NCI-H526 treated with DMSO at 0.1 percent for 48 hours (cell line): ENCODE measurements at places on chromosomes 3 and 15.

GRCh38 chr3:38731522-38731921 is 82.0 kb upstream of the SCN5A start:
- DNase-seq: no peak

DNA sequence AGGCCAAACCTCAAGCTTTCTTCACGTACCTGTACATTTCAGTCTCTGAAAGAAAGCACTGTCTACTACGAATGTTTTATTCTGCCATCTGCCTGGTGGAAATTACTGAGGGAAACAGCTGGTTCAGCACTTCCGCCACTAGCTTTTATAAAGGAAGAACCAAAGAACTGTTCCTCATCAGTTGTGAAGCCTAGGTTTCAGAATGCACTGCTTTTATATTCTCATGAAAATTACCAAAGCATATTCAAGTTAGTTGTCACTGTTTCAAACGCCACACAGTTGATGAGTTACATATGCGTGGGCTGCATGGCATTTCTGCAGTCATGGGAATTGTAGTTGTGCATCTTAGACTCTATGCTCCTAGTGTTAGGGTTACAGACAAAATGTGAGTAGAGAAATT is 21.5 kb upstream of the ZBTB38 start:
- no peak for DNase-seq

- DNase-seq: no peak
Observed at GRCh38 chr15:84788500-84788899, 28.7 kb upstream of the ALPK3 start.

- no peak for DNase-seq
Observed at GRCh38 chr15:63348392-63348791, 33.3 kb downstream of the CA12 start.

DNA sequence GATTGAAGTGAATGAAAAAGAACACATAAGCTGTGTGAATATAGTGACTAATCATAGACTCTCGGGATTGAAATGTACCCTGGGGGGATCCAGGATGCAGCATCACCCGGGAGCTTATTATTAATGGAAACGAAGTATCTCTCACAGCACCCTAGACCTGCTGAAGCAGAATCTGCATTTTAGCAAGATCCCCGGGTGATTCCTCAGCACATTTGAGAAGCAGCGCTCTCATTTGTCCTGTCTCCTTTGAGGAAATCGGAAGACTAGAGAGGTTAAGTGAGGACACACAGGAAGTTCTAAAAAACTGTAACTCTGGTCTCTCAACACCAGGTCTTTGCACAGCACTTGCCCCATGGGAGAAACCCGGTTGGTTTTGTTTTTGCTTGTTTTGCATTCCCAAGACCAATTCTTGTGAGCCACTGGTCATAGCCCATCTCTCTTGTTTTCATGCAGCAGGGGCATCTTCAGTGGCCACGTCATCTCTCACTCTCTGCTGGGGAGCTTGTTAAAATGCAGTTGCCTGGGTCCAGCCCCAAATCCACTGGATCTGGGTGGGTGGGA is 30.2 kb downstream of the ZNF710 start:
- DNase-seq: peak; percentile 35

DNA sequence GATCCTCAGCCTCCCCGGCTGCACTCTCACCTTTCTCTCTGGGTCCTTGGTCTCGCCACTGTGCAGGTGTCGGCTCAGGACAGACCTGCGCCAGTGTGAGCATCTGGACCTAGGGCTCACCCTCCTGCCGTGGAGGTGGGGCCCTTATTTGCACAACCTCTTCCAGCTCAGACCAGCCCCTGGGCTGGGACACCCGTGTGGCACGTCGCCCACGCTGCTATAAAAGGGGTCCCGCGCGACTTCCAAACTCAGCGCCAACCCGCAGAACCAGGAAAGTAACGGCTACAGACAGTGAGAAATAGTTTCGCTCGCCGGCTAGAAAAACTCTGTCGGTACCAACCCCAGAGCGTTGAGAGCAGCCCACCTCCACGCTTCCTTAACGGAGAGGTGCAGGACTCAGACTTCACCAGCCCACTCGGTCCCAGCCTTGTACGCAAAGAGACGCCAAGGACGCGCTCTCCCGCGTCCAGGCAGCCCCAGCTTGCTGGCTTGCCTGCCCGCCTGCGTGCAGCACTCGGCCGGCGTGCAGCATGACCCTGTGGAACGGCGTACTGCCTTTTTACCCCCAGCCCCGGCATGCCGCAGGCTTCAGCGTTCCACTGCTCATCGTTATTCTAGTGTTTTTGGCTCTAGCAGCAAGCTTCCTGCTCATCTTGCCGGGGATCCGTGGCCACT is at the start of the genes DUOX2 and DUOXA2:
Gene DUOX2 (minus strand): TSS at position 97 of the 675 bp plus-strand sequence. CDS start 761 bp downstream, outside the sequence.
Gene DUOXA2 (plus strand): TSS at position 251 of the 675 bp plus-strand sequence. CDS start 280 bp downstream, at position 531.
- peak; percentile 12 for DNase-seq

- DNase-seq: no peak
Observed at GRCh38 chr15:31292391-31293015, 34.1 kb upstream of the KLF13 start.

DNA sequence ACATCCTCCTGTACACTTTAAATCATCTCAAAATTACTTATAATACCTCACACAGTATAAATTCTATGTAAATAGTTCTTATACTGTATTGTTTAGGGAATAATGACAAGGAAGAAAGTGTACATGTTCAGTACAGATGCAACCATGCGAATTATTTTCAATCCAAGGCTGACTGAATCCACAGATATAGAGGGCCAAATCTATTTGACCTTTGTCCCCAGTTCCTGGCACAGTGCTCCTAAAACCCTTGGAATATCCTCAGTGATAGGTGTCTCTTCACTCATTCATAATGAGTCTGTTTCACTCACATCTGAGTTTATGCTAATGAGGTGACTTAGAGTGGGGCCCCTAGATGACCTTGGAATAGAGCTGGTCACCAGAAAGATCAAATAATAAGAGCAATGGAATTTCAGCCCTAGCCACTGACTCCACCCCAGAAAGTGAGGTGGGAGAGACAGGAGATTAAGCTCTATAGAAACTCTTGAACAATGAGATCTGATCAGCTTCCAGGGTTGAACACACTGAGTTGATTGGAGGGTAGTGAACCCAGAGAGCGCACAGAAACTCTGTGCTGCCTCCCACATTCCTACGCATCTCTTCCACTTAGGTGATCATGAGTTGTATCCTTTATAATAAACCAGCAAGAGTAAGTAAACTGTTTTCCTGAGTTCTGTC is 65.3 kb downstream of the ADAM10 start:
- DNase-seq: no peak

- DNase-seq: no peak
Observed at GRCh38 chr3:74643636-74644035, 29.2 kb upstream of the CNTN3 start.

DNA sequence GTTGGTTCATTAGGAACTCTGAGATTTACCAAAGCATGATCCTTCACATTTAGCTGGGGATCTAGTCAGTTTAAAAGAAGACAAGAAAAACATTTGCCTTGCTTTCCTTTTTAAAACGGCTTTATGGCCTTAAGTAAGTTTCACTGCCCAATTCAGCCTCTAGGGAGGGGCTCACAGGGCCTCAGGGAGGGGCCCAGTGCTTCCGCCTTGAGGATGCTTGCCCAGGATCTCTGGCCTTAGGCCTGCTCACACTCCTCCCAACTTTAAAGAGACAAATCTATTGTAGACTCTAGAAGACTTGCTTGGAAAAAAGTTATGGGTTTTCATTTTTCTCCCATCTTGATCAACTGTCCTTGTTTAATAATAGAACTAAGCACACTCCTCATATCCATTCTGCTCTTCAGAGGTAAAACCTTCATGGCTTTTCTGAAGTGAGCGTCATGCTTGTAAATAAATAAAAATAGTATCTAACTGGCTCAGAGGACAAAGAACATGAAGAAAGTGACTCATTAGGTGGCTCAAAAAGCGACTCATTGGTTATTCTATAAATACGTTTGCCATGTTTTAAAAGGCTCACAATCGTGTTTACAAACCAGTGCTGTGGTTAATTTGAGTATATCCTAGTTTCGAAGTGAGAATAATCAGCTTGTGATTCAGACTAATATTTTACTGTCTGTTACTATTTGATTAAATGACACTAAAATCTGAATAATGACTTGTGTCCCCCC is 13.7 kb downstream of the PDHB start:
- DNase-seq: no peak

DNA sequence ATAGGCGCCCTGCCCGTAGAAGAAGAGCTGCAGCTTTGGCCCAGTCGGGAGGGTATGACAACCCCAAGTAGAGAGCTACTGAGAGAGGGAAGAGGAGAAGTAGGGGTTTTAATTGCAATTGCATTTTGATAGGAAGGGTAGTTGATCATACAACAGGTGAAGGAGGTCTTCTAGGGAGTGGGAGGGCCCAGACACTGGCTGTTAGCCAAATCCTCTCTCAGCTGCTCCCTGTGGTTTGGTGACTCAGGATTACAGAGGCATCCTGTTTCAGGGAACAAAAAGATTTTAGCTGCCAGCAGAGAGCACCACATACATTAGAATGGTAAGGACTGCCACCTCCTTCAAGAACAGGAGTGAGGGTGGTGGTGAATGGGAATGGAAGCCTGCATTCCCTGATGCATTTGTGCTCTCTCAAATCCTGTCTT is 408.9 kb upstream of the THBS1 start:
- DNase-seq: peak; percentile 59

- no peak for DNase-seq
Observed at GRCh38 chr3:31448035-31448881, 84.5 kb upstream of the STT3B start.

- no peak for DNase-seq
Observed at GRCh38 chr15:73997986-73998385, 3.5 kb downstream of the PML start.

- DNase-seq: no peak
Observed at GRCh38 chr3:157100096-157100477, 59.9 kb downstream of the CCNL1 start.

DNA sequence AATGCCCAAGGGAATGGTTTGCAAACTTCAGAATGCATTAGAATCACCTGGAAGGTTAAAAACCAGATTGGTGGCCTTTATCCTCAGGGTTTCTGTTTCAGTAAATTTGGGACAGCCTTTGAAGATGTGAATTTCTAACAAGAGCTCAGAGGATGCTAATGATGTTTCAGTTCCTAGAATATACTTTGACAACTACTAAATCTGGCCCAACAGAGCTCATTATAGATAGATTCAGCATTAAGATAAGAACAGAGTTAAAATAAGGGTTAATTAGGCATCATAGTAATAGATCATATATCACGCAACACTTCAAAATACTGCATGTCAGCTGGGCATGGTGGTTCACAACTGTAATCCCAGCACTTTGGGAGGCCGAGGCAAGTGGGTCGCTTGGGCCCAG is 9.3 kb upstream of the KPNA4 start:
- no peak for DNase-seq

DNA sequence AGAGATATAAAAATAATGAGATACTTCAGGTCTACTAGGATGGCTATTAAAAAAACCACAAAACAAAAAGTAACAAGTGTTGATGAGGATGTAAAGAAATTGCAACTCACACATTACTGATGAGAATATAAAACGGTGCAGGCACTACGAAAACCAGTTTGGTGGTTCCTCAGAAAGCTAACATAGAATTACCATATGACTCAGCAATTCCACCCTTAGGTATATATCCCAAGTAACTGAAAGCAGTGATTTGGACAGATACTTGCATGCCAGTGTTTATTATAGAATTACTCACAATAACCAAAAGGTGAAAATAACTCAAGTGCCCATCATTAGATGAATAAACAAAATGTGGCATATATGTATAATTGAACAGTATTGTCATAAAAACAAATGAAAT is 87.5 kb upstream of the MELTF start:
- DNase-seq: no peak

GRCh38 chr3:70090322-70090913 is 90.9 kb downstream of the SAMMSON start:
- no peak for DNase-seq

DNA sequence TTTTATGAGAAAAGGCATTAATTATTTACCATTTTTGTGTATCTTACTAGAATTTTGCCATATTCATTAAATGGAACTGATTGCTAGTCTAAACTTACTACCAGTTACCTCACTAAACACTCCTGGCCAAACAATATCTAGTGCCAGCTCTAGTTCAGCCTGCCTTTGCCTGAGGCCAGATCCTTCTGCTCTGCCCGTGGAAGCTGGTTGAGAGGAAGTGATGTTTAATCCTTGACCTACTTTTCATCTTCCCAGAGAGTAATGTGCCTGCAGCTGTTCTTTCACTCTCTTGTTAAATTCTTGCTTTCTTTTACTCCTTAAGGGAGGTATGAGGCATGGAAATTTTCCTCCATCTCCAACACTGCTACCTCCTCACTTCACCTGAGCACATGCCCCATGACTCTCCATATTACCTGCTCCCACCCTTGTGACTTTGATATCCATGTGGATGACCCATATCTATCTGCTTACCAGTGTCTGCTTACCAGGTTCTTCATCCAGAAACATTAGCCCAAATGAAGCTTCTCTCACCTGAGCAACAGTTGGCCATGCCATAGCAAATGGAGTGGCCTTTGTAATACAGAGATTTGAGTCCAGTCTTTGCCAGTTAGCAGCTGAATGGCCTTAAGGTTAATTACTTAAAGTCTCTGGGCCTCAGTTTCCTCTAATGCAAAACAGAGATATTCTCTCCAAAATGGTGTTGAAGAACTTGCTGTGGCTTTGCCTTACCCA is 53.4 kb downstream of the UBE2E1 start:
- DNase-seq: no peak

- no peak for DNase-seq
Observed at GRCh38 chr3:180319461-180319860, 282.5 kb upstream of the TTC14 start.

- DNase-seq: no peak
Observed at GRCh38 chr3:7144697-7145308, 283.9 kb downstream of the GRM7 start.

- DNase-seq: no peak
Observed at GRCh38 chr15:71424765-71425164, 309.5 kb downstream of the THSD4 start.

GRCh38 chr15:68774120-68774519 is 46.6 kb downstream of the ANP32A start:
- DNase-seq: no peak

GRCh38 chr3:15539066-15539465 is 17.6 kb upstream of the COLQ start:
- DNase-seq: no peak

DNA sequence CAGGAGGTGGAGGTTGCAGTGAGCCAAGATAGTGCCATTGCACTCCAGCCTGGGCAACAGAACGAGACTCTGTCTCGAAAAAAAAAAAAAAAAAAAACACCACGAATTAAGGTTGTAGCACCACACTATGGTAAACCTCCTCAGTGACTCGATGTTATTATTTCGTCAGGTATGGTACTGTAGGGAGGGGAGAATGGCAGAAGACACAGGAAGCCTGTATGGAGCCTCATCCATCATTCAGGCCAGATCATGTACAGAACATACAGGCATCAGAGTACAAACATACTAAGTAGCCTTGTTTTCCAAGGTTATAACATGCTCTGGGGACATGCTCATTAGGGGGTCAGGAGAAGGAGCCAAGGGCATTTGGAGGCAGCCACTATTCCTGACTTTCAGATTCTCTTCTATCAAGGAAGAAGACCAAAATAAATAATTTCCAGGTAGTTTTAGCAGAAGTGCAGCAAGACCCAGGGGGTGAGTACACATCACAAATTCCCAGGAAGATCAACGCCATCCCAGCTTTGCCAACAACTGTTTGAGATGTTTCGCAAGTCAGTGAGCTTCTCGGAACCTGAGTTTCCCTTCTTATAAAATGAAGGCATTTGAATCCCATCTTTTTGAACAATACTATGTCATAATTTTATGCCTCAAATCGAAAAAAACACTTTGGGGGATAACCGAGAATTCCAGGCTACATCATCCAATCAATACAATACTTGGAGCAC is 79.8 kb downstream of the FOXP1 start:
- no peak for DNase-seq

GRCh38 chr15:46394463-46394862 is 759.6 kb downstream of the SQOR start:
- no peak for DNase-seq
